Activated T-cell treated with anti-CD3 and anti-CD28 coated beads for 48 hours (primary cell): ENCODE measurements at places on chromosomes 4 and X.
A peak's percentile ranks its signal among the peaks of the same experiment; 100 is the strongest.

- no peak for DNase-seq
These were observed 139.0 kb downstream of the UNC5C start for GRCh38 chr4:95409750-95410149.

- no peak for DNase-seq
These were observed 23.2 kb upstream of the UVSSA start for GRCh38 chr4:1323635-1324442.

DNA sequence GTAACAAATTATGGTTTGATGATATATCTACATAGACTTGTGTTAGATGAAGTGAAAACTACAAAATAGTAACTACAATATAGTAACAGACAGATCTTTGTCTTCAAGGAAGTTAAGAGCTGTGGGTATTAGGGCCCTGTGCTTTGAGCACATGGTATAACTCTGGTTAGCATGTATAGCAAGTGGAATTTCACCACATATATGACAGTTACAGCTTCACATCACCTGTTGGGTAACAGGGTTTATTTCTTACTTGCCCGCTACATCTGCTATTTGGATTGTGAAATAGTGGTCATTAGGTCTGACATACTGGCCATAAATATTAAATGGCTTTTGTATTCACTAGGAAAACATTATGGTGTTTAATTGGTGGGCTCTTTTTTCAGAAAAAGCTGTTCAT is 20.2 kb downstream of the OFD1 start:
- no peak for DNase-seq

GRCh38 chrX:44062840-44063239 is 89.7 kb upstream of the NDP start:
- no peak for DNase-seq

- no peak for DNase-seq
These were observed 146.2 kb upstream of the TLL1 start for GRCh38 chr4:165726831-165727230.

DNA sequence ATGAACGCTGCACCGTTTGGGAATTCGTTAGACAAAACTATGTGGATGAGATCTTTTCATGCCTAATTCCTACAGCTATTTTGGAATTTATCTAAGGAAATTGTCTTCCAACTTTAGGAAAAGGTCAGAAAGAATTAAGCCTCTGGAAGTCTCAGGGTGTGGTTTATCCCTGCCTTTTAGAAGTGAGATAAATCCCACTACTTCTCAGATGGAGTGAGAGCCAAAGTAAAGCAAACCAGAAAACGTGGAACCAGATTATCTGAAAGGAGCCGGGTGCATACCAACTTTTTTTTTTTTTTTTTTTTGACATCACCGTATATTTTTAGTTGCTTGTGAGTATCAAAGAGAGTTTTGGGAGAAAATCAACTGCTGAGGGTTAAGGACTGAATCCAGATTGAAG is 79.6 kb downstream of the VCX2 start:
- no peak for DNase-seq

DNA sequence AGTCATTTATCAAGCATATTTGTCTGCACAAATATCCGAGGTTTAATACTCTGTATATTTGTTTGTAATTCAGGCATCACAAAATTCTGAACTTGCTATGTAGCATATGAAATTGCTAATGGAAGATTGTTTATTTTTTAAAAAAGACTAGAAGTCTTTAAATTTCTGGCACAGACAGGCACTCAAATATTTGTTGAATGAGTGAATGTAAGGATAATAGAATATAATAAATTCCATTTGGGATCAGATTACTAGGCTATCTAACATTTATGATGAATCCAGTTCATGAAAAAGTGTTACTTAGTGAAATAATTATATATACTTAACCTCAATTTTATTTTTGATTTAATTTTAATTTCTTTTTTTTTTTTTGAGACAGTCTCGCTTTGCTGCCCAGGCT is 30.4 kb upstream of the TEC start:
- DNase-seq = no peak

- DNase-seq = no peak
These were observed 36.7 kb upstream of the FBXW7 start for GRCh38 chr4:152572417-152573086.

DNA sequence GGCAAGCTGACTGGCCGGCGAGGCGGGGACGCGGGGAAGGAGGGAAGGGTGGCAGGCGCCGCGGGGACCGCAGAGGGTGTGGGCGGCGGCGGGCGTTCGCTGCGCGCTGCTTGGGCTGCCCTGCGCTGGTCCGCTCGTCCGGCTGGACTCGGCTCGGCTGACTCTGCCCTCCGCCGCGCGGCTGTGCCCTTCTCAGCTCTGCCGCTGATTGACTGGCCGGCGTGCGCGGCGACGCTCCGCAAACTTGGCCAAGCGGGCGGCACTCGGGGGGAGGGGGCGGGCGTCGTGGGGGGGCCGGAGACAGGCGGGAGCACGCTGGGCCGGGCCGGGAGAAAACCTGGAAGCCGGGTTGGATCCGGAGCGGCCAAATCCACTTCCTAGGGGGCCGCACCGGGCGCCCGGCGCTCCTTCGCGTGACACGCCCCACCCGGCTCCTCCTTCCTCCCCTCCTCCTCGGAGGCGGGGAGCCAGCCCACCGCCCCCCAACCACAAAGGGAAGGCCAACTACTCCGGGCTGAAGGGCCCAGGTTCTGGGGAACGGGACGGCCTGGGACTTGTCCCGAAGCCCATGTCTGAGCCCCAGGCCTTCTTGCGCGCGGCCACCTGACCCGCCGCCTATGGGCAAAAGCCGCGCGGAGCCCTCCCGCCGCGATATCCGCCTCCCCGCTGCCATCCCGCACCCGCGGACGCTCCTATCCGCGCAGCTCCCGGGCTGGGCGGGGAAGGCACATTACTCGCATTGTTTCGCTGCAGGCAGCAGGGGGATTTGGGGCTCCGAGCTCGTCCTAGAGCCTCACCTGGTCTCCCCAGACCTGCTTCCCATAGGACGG is at the start of gene GPC4:
Gene GPC4, minus strand, starts transcription at position 214 of the 830 bp plus-strand sequence. CDS start 524 bp downstream, outside the sequence.
- no peak for DNase-seq

- DNase-seq = no peak
These were observed 24.8 kb downstream of the CXCL1 start for GRCh38 chr4:73894001-73894400.

DNA sequence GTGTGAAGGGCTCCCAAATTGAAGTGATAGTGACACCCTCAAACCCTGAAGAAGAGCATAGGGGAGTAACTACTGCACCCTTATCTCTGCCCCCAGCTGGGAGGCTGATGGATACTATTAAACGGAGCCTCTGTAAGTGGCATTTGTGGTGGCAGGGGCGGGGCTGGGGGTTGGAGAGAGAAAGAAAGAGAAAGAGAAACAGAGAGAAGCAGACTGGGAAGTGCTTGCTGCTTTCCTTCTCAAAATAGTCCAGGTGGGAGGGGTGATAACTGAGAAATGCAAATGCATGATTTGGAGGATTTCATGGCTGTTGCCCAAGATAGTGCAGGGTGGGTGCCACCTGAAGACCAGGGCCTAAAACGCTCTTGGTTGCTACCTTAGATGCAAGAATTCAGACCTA is 253.5 kb upstream of the GATB start:
- peak; percentile 4 for DNase-seq

- no peak for DNase-seq
These were observed 3.1 kb downstream of the IDUA start for GRCh38 chr4:989722-990471.

- DNase-seq = no peak
These were observed 43.8 kb upstream of the GPR173 start for GRCh38 chrX:53004811-53005210.

GRCh38 chrX:20971250-20971649 is 403.0 kb upstream of the CNKSR2 start:
- no peak for DNase-seq

GRCh38 chrX:123425471-123425870 is 241.4 kb downstream of the GRIA3 start:
- no peak for DNase-seq

- DNase-seq = no peak
These were observed 59.3 kb downstream of the ELOVL6 start for GRCh38 chr4:110139111-110139510.

DNA sequence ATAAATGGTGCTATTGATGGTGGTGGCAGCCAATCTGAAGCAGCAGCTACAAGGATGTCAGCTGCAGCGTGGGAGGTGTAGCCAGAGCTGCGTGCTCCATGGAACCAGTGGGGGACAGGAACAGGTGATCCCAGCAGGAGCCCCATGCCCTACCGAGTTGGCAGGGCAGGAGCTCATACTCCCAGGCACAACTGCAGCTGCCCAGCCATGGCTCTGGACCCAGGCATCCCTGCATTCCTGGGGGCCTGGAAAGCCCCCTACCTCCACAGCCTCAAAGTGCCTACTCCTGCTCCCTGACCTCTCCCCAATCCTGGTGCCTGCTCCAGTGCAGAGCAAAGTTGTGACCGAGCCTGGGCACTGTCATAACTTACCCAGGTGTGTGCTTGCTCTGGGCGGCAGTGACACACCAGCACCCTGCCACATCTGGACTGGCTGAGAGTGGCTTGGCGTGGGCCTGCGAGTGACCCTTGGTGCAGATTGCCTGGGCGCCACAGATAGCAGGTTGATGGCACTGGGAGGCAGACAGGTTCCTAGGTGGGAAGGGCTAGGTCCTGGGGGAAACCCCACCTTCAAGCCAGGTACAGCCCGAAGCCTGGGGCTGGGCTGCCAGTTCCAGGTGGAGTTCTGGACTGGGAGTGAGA is 101.1 kb downstream of the DCAF12L2 start:
- no peak for DNase-seq

GRCh38 chr4:52102587-52102986 is 51.5 kb downstream of the SPATA18 start:
- no peak for DNase-seq
